AG20443 (cell line): ENCODE measurements at places on chromosomes 2 and 18.

DNA sequence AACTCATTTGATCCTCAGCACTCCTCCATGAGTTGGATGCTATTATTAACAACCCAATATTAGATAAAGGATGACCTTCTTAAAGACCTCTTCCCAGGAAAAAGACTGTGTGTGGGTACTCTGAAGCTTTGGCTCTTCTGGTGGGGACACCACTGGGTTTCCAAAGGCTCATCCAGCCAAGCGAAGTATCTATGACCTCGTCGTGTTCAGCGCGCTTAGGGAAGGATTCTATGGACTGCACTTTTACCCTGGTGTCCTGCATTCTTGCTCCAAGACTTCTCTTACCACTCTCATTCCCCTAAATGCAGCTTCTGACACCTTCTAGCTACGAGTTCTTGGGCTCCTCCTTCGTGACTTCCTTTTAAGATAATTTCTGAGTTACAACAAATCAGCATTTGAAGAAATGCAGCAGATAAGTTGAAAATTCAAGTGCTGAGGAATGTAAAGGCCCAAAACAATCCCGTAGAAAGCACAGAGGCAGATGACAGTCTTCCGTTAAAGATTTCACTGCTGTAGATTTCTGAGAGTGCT is 673 bp upstream of the HNMT start:
- no peak for DNase-seq

- DNase-seq: no peak
Measured at GRCh38 chr2:27990030-27990590, 99.6 kb downstream of the BABAM2 start.

DNA sequence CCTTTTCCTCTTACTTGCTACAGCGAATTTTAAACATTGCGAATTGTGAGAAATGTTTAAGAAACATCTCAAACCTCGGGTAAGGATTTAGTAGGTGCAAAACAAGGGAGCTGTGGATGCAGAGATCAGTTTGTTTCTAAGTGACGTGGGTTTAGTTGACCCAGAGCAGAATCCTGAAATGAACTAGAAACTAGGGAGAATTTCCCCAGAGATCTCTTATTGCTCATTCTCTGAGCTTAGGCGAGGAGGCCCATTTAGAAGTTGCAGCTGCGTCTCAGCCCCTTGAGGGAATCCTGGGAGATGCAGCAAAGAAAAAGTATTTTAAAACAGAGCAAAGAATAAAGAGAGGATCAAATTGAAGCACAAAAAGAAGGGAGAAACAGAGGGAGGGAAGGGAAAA is 29.3 kb downstream of the FAM124B start:
- no peak for DNase-seq

GRCh38 chr2:178005756-178006155 is 66.8 kb downstream of the PDE11A start:
- DNase-seq: peak; percentile 19

GRCh38 chr2:23545396-23545795 is 160.4 kb downstream of the KLHL29 start:
- peak; percentile 60 for DNase-seq

GRCh38 chr2:65383541-65384488 is 48.6 kb downstream of the SPRED2 start:
- DNase-seq: no peak

- no peak for DNase-seq
Measured at GRCh38 chr2:219198974-219199373, 7.6 kb upstream of the ZFAND2B start.

DNA sequence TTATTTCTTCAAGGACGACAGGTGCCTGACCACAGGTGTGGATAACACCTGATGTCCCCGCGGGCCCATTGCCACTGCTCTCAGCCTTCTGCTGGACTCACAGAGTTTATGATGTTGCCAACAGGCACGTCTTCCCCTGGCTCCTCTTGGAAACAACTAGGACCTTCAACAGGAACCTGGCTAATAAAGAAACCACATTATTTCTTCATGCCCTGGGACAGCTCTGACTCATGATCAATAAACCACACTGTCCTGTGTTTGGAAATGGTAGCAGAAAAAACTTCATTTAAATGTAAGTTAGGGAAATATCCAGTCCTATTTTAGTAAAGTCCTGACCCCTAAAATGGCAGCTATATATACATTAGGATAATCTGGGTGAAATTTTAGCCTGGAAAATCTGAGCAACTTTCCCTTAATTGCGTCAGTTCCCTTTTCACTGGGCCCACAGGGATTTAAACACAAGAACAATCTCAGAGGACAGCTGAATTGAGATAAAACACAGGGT is 158.9 kb downstream of the VAPA start:
- peak; percentile 75 for DNase-seq

DNA sequence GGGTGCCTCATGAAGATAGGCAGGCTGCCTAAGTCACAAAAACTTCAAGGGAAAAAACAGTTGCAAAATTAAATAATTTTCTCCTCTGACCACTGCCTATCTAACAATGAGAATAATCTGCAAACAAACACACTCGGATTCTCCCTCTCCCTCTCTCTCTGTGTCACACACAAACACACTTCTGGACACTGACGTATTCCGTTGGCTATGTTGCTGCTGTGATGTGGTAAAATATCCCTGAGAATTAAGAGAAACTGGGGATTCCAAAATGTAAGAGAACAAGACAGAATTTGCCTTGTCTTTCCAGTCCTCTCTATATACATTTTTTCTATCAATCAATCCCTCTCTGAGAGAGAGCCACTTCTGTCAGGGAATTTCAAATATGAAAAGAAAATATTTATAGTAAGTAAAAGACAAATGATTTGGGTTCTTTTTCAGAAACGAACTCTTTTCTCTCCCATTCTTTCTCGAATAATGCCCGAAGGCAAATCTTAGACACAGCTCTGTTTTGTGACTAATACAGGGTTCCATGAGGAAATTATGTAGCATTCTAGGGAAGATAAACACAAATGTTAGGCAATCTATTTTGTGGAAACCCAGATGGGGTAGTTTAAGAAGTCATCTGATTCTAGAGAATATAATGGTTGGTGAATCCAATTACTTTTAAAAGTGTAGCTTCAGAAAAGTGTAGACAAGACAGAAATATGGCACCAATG is 310.3 kb upstream of the CYP26B1 start:
- peak; percentile 16 for DNase-seq

DNA sequence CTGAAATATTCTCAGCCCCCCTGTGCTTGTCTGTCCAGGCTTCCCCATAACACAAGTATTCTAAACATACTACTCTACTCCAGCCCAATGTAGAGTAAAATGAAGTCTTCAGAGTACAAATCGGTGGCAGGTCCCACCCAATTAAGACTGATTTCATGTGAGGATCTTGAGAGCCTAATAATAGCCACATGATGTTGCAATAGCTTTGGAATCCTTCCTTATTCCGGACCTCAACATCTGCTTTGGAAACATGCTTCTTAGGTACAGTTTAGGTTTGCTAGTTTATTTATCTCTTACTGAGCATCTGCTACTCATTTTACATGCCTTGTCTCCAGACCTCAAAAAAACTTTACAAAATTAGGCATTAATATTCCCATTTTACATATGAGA is 207.3 kb upstream of the RAB6C start:
- no peak for DNase-seq

DNA sequence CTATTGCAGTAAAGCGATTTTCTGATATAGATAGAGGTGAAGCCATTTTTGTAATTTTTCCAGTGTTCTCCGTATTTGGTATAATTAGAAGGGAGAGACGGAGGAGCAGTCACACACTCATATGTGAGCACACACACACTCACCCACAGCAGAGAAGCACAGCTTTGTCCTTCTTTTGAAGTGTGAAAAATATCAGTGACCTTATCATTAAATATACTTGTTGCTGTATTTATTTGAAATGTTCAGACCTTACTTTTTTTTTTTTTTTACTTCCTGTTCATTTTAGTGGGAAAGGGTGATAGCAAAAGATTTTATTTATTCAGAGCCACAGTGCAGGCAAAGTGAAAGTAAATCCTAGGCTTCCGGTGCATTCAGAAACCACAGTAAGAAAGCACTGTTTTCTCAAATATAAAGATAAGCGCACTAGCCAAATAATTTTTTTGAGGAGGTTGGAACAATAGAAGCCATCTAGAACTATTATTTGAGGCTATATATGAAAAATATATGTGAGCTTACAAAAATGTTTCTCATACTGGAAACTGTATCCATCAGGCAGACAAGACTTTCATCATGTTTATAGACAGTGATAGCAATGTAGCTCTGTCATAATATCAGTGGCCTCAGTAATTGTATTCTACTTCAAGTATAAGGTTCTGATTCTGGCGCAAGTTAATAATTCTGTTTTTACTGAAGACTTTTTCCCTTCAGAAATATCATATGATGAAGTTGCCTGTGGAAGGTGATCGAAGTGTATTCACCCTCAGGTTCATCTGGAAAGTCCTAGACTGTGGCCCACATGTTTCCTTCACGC is 37.2 kb downstream of the TSHZ1 start:
- DNase-seq: peak; percentile 39

- DNase-seq: no peak
Measured at GRCh38 chr18:47436871-47437270, 185.4 kb upstream of the SKOR2 start.

- peak; percentile 61 for DNase-seq
Measured at GRCh38 chr2:88038263-88039105, 17.1 kb downstream of the KRCC1 start.

GRCh38 chr18:48545757-48546321 is 7.0 kb downstream of the CTIF start:
- peak; percentile 86 for DNase-seq

DNA sequence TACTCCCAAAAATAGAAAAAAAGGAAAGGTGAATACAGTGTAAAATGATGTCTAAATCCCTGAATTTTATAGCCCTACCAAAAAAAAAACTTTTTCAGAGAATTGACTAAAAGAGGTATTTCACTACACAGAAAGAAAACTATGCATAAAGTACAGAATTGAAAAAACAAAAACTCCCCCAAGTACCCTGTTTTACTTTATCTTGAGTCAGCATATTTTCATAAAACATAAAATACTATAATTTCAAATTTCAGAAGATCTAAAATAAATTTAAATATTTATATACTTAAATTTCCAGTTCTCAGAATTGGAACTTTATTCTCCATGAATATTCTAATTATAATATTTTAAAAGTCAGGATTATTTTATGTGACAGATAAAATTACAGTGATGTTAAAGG is 10.1 kb downstream of the NCKAP1 start:
- DNase-seq: no peak

DNA sequence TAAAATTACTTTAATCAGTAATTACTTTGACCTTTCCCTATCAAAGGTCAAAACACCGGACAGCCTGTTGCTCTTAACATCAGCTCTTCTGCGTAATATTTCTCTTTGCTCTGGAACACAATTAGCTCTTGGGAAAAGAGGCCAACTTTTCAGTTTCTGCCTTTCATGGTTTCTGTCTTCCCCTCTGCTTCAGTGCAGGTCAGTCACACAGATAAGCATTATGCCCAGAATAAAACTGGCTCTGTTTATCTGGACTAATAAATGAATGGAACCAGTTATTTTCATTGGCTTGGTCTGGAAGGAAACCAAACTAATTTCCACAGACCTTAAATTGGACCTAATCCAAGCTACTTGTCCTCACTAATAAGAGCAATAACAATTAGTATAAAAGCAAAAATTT is 26.2 kb upstream of the GALNT3 start:
- no peak for DNase-seq

- DNase-seq: no peak
Measured at GRCh38 chr2:137950238-137950637, 14.0 kb upstream of the HNMT start.

- no peak for DNase-seq
Measured at GRCh38 chr2:179193759-179194394, 70.8 kb downstream of the SESTD1 start.
